Right atrium auricular region (tissue), 2 donors: ENCODE measurements at places on chromosomes 3 and 15.
A peak's percentile ranks its signal among the peaks of the same experiment; 100 is the strongest.

- DNase-seq, result no peak
Observed at GRCh38 chr3:157312376-157312745, 124.3 kb upstream of the PTX3 start.

DNA sequence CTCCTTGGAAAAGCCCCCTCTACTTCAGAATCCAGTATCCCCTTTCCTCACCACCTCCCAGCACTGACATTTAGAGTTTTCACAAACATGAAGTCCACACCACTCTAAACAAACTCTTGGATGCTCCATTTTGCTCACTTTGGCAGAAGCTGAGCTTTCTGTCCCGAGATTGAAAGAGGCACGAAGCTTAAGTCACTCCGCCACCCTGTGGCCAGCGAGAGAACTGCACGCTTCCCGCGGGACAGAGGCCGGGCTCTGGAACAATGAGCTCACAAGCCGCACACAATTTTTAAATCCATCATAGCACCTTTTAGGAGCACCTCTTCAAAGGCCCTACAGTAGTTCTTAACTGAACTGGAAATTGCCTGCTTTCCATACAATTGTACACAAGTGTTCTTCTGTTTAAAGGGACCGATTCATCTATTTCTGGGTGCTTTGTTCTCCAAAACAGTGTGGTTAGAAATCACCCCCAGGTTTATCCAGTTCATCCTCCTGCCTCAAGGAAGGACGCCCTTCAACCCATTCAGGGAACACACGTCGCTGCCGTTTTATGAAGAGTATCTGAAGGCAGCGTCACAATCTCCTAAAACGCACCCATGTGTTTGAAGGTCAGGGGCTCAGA, 226.1 kb downstream of the VPS13C start:
- DNase-seq, result peak; percentile 92

- no peak for DNase-seq
Observed at GRCh38 chr15:99931703-99932603, 198.7 kb upstream of the LYSMD4 start.

- DNase-seq, result no peak
Observed at GRCh38 chr15:61938249-61938648, 122.0 kb downstream of the VPS13C start.

DNA sequence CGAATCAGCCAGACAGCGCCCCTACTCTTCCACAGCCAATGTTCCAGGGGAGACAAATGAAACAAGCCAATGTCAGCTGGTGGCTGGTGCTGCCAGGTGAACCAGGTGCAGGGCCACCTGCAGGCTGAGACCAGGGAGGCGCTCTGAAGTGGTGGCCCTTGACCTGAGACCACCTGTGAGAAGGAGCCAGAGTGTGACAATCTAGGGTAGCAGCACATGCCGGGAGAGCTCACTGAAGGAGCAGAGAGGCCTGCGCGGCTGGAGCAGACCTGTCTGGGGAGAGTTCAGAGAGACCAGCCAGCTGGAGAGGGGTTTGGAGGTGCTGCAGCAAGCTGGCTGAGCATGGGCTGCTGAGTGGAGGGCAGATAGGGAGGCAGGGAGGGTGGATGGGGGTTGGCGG, 693 bp upstream of the STAB1 start:
- no peak for DNase-seq

DNA sequence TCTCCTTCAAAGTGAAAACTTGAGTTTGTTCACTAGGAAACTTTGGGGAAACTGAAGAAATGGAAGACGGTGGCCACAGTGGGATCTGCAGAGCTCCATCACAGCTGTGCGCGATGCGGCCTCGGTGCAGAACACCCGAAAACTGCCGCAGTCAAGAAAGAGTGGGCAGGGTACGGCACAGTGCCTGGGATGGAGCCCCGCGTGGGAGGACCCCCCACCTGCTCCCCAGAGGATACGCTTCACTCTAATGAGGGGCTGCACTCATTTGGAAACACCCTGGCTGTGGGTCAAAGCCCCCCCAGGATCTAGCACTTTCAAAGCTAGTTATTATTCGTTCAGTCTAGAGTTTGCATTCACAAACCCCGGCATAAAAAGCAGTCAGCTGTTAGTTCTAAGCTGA, 9.5 kb downstream of the ADAMTS17 start:
- DNase-seq, result peak; percentile 7

DNA sequence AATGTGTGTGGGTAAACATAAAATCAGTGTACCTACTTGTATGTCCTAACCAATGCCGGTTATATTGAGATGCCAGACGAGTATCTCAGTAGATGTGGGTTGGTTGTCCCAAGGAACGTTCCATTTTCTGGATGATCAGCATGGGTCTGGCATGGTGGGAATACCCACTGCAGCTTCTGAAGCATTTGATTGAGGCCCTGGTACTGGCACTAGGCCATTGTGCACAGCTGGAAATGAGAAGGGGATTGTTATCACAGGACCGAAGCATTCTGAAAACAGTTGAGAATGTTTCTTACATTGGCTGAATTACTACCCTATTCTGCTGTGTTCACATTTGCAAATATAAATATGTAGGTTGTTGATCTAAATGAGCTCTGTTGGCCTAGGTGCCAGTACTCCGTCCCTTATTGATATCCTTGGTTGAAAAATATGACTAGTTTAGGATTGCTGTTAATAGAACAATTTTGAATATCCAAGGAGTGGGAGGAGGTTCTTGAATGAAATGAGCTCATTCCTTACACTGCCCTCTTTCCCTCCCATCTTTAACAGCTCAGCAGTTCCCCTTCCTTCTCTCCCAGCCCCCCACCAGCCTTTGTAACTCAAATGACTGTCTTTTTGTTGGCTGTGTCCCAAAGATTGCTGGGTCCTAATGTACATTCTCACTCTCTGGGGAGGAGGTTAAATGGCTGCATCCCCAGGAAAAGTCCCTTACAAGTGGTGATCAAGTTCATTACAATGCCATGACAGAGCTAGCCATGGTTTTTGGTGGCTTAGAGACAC, 293.3 kb upstream of the TPM1 start:
- DNase-seq, result no peak

DNA sequence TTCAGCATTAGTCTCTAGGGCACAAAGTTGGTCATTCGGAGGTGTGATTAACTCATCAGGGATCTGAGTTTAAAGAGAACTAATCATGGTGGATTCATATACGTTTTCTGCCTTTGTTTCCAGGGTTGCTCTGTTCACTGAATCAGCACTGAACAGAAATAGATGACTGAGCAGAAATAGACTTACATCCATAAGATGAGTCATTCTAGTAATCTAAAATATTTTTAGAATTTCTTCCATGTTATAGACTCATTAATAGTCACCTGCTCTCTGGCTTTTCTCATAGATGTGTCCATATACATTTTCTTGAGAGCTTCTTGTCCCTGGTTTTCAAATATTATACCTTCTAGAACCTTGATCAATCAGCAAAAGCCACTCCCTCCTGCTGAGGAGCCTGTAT, 837.6 kb upstream of the DPPA4 start:
- no peak for DNase-seq

DNA sequence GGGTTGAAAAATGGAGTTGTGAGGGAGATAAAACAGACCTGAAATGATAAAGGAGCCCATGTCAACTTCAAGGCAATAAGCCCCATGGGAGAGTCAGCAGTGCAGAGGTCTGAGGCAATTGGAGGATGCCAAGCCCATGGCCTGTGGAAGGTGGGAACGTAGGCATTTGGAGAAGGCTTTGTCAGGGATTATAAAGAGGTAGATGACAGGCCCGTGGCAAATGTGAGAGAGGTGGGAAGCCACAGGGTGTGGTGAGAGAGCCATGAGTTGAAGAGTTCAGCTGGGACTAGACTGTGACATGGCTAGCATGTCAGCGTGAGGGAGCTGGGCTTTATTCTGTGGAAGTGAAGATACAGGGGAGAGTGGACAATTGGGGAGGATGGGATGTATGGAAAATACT, 35.4 kb downstream of the MFSD1 start:
- no peak for DNase-seq

DNA sequence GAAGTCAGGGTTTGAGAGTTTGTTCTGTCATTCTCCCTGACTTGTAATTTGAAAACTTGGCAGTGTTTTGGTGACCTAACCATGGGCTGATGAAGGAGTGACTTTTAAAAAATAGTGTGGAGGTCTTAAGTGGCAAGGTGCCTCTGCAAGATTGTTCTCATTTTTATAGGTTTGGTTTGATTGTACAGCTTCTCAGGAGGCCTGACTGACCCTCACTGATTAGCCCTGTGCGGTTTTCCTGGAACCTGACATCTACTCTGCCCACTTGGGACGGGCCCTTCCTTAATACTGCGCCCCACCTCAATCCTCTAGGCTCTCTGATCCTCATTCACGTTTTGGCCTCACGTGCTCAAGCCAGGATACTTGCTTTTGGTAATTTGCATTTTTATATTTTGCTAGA, 2.8 kb downstream of the UBE2E1 start:
- no peak for DNase-seq

DNA sequence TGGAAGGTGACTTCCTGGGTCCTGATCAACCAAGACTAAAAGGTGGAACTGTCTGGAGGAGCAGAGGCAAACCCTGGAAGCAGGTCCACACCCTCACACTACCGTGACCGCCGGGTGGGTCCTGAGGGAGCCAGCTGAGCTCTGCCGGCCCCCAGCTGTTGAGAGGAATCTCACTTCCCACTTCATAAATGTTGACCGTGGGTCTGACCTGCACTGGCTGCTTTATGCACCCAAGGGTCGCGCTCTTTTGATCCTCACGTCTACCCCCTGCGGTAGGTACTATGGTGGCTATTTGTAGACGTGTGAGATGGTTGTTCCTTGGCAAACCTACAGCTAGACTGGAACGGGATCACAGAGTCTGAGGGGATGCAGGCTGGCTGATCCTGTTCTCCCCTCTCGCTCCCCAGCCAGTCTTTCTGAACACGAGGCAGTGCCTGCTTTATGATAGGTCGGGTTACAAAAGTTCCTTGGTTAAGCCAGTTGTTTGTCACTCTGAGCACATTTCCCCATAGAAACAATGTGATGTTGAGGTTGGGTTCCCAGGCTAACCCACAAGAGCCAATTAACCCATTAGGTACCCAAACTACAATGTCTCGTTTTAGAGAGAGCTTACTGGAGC, 113.0 kb upstream of the ETV5 start:
- no peak for DNase-seq

DNA sequence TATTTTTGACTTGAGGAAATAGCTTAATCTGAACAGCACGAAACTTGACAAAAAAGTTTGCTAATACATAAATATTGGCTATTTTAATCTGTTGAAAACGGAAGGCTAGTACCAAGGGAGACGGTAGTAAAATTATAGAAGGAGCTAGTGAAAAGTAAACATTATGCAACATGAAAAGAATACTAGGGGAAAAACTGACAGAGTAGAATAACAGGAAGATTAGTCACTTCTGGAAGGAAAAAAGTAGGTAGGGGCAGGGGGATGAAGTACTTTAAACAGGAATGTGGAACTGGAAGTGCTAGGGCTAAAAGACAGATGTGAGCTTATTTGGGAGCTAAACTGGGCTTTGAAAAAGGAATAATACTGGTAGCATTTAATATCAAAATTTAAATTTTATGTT, 60.1 kb downstream of the MBNL1 start:
- DNase-seq, result no peak

DNA sequence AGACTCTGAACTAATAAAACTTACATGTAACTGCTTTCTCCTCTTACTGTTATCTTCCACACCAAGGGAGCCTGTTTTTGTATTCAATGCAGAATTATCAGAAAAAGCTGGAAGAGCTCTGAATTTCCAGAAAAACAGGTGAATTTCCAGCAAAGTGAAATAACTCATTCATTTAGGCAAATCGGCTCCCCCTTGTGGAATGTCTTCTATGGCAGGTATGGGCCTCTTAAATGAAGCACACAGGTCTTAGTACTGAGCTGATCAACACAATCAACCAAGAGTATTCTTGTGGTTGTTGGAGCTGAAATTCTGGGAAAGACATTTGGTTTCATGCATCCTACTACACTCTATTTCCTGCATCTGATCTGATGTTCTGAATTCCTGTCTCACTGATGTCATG, 31.0 kb upstream of the PTPRG start:
- no peak for DNase-seq

GRCh38 chr3:177337541-177338331, 140.5 kb upstream of the TBL1XR1 start:
- no peak for DNase-seq

DNA sequence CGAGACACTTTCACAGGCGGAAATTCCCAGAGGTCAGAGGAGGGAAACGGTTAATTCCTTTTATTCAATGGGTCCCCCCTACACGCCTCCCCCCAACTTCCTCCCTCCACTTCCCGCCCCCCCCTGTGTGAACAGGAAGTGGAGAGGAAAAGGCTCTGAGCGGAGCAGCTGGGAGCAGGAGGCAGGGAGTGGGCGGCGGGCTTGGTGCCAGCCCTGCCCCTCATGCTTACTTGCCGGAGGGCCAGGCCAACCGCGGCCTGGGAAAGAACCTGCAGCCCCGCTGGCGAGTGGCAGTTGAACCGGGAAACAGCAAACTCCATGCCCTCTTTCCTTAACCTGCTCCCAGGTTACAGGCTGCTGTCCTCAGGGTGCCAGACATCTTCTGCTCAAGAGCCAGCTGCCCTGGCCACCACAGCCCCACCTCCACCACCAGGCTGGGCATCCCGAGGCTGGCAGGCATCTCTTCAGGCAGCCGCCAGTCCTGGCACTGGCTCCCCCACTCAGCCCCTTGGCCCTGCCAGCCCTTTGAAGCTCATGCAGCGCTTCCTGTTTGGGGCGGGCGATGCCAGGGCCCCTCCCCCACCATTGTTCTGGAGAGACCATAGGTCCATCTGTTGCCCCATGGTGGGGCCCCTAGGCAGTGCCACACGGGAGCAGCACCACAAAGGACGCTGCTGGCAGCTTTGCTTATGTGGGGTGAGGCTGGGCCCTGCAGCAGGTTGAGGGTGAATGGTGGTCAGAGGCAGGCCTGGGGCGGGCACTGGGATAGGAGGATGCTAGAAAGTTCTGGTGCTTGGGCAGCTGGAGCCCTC, 12.9 kb downstream of the VPS18 start:
- DNase-seq, result no peak

- no peak for DNase-seq
Observed at GRCh38 chr15:38636597-38636996, 72.0 kb upstream of the RASGRP1 start.

GRCh38 chr3:17771177-17772017, 29.0 kb upstream of the TBC1D5 start:
- DNase-seq, result no peak

GRCh38 chr15:60838206-60838605, 359.3 kb upstream of the ICE2 start:
- DNase-seq, result no peak

DNA sequence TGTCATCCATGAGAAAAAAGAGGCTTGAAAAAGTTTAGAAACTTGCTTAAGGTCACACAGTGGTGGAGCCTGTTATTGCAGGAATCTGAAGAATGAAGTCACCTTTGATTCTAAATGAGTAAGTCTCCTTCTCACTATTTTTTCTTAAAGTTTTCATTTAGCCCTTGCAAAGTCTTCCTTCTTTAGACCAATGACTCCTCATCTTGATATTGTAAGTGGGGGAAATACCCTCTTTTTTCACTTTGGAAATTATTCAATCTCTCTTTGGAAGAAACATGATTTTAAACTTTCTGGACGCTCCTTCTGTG, 787 bp upstream of the SLMAP start:
- no peak for DNase-seq
